ENCODE measurements at places on chromosomes 1 and 21.

DNA sequence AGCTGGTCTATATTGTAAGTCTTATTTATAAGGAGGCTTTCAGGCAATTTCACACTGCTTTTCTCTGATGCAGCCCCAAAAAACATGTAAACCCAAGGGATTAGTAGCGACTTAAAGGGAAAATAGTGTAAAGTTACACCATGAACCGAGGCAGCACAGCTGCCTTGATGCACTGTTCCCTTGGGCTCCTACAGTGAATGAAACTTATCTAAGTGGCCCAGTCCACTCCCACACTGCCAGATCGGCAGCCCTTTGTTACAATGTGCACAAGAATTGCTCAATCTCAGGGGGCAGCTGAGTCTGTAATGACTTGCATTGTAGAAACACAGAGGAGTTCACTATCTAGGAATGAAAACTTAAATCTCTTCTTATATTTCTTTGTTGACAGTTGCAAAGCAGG is 120.8 kb upstream of the ADGRL2 start:
- no peak for DNase-seq

- DNase-seq, result no peak
Measured at GRCh38 chr1:76572229-76572628, 295.1 kb upstream of the ST6GALNAC5 start.

- no peak for DNase-seq
Measured at GRCh38 chr21:33824156-33824941, 91.3 kb downstream of the ATP5PO start.

DNA sequence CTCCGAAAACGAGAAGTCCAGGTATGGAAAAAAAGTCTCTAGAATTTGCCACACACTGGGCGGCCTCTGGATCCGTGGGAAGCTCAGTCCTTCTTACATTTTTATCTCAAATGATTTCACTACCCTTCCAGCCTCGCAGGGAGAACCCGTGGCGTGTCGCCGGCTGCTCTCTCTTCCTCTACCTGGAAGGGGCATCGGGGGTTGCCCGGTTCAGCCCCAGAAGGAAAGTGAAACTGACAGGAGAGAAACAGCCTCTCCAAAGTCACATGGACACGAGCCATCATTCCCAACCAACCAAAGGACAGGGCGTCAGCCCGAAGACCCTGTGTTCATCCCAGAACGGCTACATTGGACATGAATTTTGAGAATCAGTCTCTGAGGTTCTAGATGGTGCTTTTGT is 182.5 kb downstream of the ADSS2 start:
- DNase-seq, result no peak

- no peak for DNase-seq
Measured at GRCh38 chr1:82108843-82109242, 308.1 kb downstream of the ADGRL2 start.

DNA sequence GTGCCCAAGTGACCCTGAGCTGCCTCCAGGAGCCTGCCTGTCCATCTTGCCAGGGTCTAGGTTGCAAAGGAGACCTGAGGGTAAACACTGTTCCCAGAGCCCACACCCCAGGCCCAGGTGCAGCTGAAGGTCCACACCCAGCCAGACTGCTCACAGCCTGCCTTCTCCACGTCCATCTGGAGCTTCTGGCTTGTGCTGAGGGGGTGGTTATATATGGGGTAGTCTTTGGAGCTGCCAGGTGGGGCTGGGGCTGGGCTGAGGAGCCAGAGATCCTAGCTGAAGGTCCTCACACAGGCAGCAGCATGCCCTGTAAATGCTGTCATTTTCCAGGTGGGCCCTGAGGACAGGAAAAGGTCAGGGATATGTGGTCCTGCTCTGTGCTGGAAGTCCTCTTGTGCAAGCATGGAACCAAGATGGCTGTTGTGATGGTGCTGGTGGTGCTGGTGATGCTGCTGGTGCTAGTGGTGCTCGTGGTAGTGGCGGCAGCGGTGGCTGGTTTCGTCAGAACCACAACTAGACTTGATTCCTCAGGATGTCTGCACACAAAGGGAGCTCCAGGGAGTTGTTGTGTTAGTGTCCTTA is 182.7 kb downstream of the MATN1 start:
- no peak for DNase-seq

DNA sequence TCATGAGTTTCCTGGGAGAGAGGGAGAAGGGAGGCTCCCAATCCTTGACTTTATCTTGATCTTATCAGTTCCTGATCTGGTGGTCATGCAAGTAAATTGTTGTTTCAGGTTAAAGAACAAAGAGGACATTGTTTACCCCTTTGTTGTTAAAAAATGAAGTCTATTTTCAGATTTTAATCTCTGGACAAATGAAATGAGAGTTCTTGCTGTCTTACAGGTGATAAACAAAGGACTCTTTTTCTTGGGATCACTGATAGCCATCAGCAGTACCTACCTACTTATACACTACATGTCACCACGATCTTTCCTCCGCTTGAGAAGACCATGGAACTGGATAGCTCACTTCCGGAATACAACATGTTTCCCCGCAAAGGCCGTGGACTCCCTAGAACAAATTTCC is 48.4 kb downstream of the CHML start:
- no peak for DNase-seq

DNA sequence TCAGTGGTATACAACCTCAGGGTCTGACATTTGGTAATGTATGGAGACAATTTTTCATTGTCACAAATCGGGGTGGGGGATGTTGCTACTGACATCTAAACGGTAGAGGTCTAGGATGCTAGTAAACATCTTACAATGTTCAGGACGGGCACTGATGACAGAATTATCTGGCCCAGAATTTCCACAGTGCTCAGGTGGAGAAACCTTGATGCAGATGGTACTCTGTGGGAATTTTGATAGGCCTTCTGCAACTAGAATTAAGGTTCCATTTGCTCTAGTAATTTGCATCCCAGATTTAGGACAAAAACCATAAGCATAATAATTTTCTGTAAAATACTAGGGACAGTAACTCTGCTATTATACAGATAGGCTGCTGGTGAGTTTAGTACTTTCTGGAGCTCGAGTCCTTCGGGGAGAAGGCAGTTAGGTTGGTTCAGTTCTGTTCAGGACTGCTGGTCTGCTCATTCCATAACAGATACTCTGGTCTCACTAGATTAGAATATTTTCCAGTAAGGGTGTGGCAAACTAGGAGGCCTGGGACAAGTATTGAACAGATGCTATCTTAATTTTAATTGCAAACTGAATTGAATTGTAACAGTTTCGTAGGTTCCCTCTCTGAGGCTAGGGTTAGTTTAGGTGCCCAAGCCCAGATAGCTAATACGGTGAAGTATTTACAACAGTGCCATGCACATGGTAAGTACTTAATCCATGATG is 11.4 kb downstream of the METTL13 start:
- no peak for DNase-seq

- no peak for DNase-seq
Measured at GRCh38 chr1:207873055-207873890, 37.7 kb downstream of the CD34 start.

DNA sequence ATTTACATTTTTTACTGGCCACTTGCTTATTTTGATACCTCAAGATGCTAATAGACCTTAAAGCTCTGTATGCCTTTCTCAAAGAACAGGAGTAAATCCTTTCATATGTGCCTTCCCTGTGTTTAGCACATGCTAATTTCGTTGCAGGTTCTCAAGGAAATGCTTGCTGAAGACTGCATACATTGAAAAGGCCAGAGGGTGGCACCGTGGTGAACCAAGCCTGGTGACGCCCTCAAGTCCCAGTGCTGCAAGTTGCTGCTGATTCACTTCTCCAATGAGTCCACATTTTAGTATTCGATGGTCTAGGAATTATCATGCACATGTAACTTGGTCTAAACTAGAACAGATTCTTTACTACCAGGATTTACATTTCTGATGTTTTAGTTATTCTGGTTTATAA is 94.1 kb downstream of the CLDN17 start:
- no peak for DNase-seq

DNA sequence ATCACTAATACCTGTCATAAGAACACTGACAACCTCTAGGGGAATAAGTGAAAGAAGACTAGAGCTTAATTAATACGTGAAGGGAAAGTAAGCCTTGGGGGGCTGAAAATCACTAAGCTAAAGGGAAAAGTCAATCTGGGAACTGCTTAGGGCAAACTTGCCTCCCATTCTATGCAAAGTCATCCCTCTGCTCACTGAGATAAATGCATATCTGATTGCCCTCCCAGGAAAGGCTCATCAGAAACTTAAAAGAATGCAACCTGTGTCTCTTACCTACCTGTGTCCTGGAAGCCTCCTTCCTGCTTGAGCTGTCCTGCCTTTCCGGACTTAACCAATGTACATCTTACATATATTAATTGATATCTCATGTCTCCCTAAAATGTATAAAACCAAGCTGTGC is 81.8 kb downstream of the WDR64 start:
- no peak for DNase-seq

GRCh38 chr21:41236352-41236973 is 68.5 kb downstream of the BACE2 start:
- DNase-seq, result no peak

- DNase-seq, result no peak
Measured at GRCh38 chr1:216119600-216119999, 303.6 kb downstream of the USH2A start.

DNA sequence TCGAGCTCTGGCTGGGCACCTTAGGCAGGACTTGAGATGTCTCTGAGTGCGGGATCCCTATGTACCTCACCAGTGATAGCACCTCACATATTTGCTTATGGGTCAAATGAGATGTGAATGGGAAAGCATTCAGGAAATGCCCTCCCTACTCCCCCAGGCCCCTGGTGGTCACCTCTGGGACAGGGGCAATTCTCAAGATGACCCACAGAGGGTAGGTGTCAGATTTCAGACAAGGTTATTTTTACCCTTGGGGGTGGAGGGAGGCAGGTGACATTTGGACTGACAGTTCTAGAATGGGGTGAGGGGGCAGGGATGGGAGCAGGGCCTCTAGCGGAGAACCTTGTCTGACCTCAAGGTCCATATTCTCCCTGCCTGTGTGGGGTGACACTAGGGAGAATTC is 27.1 kb downstream of the ACOT11 start:
- no peak for DNase-seq

DNA sequence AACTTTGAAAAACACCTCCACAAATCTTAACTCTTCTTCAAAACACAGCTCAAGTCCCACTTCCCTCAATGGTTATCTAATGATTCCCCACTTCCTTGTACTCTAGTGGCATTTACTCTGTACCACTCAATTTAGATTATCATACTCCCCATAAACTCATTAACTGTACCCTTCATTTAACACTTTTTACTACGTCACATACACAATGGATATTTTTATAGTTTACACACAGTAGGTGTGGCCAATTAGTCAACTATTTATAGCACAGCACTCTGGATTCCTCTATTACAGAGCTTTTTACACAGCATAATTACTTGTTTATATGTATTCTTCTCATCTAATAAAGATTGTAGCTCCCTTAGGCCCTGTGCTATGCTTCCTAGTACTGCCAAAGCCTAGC is 62.1 kb downstream of the FOXJ3 start:
- DNase-seq, result no peak

DNA sequence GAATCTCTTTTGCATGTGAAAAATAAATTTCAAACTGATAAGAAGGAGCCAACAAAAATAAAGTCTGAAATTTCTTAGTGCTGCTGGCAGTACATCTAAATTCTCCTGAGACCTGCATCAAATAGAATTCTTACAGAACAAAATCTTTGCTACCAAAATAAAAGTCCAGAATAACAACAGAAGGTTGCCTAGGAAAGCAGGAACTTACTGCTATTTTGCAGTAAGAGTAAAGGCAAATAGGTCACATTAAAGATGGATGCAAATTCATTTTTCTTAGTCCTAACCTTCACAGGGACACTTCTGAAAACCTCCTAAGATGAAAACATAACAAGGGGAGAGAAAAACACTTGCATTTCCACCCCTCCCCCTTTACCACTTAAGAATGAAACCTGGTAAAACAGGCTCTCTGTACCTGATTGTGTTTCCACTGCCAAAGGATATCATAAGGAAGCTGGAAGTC is 59.0 kb downstream of the RUSC1 start:
- no peak for DNase-seq

GRCh38 chr1:115426231-115426771 is 88.3 kb upstream of the NGF start:
- DNase-seq, result no peak

DNA sequence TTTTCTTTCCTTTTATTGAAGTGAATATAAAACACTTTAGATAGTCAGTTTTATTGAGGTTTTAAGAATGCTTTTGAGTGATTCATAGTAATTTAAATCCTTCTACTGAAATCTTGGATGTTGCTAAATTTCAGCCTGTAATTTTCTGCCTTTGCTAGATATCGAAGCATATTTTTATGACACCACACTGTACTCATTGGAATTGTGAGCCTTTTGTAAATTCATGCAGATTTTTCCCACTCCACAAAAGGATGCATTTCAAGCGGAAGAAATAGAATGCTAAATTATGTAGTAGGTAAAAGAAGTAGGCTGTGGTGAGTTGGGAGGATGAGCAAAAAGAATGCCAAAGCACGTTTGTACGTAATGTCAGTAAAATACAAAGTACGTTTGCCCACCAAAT is 13.8 kb downstream of the SNX7 start:
- DNase-seq, result no peak
